ENCODE measurements at places on chromosomes 12 and 14.

GRCh38 chr12:131896811-131897270 lies 2.4 kb downstream of the ULK1 start:
- no peak for ATAC-seq

GRCh38 chr14:37246427-37246829 lies 48.7 kb downstream of the MIPOL1 start:
- ATAC-seq = no peak

GRCh38 chr12:59087077-59087673 lies 166.9 kb upstream of the LRIG3 start:
- ATAC-seq = no peak

DNA sequence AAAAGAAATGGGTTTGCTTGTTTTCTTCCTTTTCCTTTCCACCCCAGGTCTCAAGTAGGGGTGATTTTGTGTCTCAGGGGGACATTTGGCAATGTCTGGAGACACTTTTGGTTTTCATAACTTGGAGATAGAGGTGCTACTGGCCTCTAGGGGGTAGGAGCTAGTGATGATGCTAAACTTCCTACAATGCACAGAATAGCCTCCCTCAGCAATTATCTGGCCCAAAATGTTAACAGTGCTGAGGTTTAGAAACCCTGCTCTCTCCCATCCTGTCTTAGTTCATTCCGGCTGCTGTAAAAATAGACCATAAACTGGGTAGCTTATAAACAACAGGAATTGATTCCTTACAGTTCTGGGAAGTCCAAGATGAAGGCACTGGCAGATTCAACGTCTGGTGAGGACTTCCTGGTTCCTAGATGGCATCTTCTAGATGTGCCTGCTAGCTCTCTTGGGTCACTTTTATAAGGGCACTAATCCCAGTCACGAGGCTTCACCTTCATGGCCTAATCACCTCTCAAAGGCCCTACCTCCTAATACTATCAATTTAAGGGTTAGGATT lies 7.4 kb upstream of the GAS2L3 start:
- no peak for ATAC-seq

DNA sequence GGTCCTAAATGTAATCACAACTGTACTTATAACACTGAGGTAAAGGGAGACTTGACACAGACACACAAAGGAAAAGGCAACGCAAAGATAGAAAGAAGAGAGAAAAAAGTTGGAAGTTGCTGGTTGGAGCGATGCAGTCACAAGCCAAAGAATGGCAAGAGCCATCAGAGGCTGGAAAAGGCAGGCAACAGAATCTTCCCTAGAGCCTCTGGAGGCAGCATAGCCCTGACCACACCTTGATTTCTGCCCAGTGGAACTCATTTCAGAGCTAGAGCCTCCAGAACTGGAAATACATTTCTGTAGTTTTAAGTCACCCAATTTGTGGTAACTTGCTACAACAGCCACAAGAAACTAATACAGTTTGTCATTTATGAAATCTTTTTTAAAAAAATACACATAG lies 89.2 kb downstream of the PUS7L start:
- no peak for ATAC-seq

All from activated CD4-positive, CD25-positive, alpha-beta regulatory T cell treated with anti-CD3 and anti-CD28 coated beads, Interleukin-2, amount 50 U/mL, for 24 hours (primary cell).